BJ (cell line): ENCODE measurements at places on chromosomes 1 and 21. TPM values are rescaled to one million over a fixed set of nuclear protein-coding genes. Genes with fewer than 3 reads are reported as not detected.

VANGL1 gene
- polyA plus RNA-seq = 11.4 and 11.6 TPM in 2 replicates

- no peak for DNase-seq
Measured at GRCh38 chr1:74496669-74497068, 15.7 kb downstream of the LRRC53 start.

ANGPTL1 gene
- polyA plus RNA-seq = 0.28 and 0.44 TPM in 2 replicates

DNA sequence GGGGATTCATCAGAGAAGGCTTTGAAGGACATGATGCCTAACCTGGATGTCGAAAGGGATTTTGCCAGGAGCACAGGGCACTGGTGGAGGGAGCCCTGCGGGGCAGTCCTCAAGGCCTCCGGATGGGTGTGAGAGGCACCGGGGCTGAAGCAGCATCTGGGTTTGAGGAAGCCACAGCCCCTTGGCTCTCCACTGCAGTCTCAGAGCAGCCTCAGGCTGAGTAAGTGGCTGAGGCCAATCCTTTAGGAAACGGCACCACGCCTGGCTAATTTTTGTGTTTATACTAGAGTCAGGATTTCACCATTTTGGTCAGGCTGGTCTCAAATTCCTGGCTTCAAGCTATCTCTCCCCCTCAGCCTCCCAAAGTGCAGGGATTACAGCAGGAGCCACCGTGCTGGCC, 12.0 kb downstream of the ERVH48-1 start:
- DNase-seq = no peak

DNAJC28 gene
- 0.38 and 0.91 TPM in 2 replicates for polyA plus RNA-seq
